ENCODE measurements at places on chromosomes 5 and 9.

- DNase-seq, result no peak
These were observed 315.2 kb upstream of the ATP10B start for GRCh38 chr5:161167016-161167767.

DNA sequence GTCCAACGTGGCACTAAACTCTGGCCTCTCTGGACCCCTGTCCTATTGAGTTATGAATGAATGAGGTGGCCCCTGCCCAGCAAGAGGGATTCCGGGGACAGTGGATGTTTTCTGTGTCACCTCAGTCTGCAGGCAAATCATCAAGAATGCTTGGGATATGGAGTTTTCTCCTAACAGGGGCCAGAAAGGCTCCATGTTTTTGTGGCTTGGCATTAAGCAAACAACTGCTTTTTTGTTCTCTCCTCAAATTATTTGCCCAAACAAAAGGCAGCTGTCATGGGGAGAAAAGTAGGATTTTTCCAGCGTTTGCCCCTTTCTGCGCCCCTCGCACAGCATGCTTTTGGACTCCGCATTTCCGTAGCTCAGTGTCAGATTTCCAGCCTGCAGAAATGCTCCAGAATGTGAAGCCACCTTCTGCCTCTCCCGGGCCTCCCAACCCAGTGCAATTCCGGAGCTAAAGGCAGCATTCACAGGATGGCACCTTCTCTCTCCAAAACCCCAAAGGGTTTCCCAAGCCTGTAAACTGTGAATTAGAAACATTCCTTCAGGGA is 553.3 kb downstream of the CCDC171 start:
- no peak for DNase-seq

GRCh38 chr9:108041551-108041950 is 552.0 kb upstream of the KLF4 start:
- no peak for DNase-seq

DNA sequence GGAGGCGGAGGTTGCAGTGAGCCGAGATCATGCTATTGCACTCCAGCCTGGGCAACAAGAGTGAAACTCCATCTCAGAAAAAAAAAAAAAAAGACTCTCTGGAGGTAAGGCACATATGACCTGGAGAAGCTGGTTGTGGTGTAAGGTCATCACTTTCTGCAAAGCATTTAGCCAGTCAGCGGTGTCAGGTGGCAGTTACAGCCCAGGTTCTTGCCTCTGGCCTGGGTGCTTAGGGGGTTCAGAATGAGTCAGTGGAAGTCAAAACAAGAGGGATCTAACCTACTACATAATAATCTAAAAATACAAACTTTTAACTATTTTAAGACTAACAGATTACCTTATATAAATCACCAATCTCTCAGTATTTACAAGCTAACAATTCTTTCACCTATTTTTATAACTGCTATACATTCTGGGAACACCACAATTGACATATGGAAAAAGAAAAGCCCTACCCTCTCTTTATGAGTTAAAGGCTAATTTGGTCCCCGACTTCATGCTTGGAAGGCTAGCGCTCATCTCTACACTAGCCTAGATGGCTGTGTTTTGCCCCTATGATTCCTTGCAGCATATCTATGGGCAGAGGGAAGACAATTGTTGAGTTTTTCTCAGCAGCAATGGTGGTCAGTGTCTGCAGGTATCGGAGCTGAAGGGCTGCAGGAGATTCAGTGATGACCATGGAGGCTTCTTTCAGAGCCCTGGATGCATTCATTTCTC is 29.2 kb downstream of the STOM start:
- no peak for DNase-seq

DNA sequence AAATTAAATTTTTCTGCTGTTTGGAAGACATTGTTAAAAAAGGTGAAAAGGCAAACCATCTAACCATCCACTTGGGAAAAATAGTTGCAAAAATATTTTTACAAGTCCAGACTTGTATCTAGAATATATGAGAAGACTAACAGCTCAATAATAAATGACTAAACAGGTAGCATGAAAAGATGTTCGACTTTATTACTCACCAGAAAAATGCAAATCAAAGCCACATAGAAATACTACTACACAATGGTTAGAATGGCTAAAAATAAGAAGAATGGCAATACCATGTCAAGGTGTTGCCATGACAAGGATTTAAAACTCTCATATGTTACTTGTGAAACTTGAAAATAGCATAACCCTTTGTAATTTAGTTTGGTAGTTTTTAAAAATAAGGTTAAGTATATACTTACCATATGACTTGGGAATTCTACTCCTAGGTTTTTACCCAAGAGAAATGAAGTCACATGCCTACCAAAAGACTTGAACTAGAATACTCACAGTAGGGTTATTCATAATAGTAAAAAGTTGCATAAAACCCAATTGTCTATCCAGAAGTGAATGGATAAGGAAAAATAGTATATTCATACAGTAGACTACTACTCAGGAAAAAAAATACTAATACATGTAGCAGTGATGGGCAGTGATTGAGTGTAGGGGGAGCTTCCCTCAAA is 93.8 kb downstream of the VPS13A start:
- DNase-seq, result no peak

GRCh38 chr5:43920422-43920821 is 317.4 kb downstream of the NNT start:
- no peak for DNase-seq
